ENCODE measurements at places on chromosomes 1 and 21.

DNA sequence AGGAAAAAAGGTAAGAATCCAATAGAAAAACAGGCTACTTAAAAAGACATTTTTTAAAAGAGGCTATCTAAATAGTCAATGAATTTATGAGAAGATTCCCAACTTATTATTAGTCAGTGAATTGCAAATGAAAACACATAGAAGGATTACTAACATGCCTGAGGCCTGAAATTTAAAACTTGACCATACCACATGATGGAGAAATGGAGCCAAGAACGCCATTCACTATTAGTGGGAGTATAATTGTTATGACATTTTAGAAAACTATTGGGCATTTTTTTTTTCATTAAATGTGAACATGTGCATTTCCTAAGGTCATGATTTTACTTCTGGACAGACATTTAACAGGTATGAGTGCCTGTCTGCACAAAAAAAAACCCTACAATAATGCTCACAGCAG, 24.8 kb upstream of the OR2B11 start:
- DNase-seq = no peak

DNA sequence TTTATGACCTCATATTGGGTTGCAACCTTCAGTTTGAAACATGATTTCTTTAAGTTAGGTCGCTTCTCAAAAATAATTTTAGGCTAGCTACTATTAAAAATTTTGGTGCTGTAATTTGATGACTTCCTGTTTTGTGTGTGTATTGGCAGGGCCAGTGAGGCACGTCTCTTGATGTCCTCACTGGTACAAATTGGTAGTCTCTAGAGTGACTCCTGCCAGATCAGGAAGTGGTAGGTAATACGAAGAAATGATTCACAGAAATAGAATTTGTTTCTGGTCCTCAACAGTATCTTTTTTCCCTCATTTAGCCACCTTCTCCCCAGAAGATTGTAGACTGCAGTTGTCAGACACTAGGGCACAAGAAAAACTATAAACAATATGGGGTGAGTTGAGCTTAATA, 120.9 kb upstream of the KIAA1614 start:
- DNase-seq = peak; percentile 8

- DNase-seq = no peak
Measured at GRCh38 chr1:152244576-152245273, 20.7 kb upstream of the HRNR start.

DNA sequence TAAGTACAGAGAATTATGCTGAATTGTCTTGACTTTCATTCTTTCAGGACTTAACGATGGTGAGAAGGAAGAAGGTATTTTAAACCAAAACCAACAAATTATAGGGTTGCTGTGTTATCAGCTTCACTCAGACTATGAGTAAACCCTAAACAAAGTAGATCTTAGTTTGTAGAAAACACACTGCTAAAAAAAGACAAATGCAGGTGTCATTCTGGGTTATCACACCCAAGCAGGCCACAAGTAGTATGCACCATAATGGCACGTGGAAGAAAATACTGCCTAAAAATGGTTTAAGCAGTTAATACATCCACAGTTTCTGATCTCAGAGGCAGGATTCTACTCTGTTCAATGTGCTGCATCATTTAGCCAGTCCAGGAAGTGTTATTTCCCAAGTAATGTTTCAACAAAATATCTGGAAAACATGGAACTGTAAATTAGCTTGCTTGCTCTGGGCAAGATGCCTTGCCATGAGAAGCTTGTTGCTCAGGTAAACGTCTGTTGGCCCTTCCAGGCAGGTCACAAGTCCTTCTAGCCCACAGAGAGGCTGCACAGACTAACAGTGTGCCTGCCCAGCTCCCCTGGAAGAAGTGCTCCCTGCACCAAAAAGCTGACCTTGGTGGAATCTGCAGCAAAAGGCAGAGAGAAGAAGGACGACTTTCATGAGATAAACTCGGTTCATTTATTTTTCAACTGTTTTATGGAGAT, 4.1 kb downstream of the DIPK1A start:
- DNase-seq = no peak

DNA sequence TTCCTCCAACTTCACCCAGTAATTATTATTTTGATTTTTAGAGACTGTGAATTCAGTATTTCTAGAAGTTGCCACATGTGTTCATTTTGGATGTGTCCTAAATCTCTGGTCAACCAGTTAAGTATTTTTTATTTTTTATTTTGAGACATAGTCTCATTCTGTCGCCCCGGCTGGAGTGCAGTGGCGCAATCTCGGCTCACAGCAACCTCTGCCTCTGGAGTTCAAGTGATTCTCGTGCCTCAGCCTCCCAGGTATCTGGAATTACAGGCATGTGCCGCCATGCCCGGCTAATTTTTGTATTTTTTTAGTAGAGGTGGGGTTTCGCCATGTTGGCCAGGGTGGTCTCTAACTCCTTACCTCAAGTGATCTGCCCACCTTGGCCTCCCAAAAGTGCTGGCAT, 8.0 kb downstream of the MACF1 start:
- DNase-seq = no peak

DNA sequence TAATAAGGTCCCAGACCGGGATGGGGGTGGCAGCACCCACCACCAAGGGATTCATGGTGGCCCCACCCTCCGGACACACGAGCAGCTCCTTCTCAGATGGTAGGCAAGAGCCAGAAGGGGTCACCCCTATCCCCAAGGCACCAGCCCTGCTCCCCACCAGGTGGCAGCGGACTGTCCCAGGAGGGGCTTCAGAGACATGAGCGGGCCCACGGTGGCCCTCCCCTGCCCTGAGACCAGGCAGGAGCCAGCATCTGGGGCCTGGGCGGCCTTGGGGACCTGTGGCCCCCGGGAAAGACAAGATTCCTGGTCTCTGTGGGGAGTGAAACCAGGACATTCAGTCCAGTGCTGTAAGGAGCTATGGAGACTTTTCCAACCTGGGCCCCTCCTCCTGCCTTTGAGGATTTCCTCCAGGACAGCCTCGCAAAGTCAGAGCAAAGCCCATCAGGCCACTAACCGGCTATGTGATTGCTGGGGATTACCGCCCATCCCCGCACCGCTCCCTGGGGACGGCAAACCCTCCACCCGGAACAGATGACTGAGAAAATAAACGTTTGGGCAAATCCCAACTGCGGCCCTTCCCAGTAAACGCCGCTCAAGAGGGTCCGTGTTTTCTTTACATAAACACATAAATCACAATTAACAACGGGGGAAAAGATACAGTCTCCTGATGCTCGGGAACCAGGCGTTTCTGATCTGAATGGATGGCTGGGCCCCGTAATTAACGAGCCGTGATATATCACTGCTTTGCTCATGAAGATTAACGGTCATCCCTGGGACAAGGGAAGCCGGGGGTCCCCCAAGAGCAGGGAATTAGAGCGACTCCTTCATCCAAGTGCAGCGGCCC, 50.9 kb upstream of the ARHGEF16 start:
- DNase-seq = no peak

DNA sequence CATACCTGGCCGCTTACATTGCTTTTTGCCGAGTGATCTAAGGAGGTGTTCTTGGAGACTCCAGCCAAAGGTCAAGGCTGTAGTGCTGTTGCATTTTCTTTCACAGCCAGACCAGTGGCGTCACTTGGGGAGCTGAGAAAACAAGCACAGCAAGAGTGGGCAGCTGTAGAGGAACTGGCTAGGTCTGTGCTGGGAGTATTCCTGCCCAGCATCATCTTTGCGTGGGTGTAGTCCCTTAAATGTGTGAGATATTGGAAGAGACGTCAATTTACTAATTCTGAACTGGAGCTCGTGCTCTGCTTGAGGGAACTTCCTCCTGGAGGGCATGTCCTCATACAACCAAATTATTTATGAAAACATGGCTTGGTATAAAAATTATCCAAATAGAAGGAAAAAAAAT, 10.2 kb downstream of the UBIAD1 start:
- no peak for DNase-seq

DNA sequence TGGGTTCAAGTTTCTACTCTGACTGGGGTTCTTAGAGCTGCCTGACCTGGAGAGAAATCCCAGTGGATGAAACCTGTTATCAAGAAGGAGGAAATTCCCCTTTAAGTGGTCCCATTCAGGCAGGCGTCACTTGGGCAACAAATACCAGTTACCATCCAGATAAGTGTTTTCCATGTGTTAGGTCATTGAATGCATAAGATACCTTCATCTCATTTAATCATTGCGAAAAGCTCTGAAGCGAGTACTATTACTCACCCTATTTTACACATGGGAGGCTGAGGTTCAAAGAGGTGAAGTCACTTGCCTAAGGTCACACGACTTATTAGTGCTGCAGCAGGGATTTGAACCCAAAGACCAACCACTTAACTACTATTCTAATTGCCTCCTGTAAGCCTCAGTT, 45.5 kb upstream of the RPL11 start:
- no peak for DNase-seq

All from MV-4-11 (cell line).